Posterior vena cava (tissue), 2 donors: ENCODE measurements at places on chromosomes 5 and 9.

GRCh38 chr9:37392272-37392671 is 30.2 kb upstream of the GRHPR start:
- no peak for DNase-seq

DNA sequence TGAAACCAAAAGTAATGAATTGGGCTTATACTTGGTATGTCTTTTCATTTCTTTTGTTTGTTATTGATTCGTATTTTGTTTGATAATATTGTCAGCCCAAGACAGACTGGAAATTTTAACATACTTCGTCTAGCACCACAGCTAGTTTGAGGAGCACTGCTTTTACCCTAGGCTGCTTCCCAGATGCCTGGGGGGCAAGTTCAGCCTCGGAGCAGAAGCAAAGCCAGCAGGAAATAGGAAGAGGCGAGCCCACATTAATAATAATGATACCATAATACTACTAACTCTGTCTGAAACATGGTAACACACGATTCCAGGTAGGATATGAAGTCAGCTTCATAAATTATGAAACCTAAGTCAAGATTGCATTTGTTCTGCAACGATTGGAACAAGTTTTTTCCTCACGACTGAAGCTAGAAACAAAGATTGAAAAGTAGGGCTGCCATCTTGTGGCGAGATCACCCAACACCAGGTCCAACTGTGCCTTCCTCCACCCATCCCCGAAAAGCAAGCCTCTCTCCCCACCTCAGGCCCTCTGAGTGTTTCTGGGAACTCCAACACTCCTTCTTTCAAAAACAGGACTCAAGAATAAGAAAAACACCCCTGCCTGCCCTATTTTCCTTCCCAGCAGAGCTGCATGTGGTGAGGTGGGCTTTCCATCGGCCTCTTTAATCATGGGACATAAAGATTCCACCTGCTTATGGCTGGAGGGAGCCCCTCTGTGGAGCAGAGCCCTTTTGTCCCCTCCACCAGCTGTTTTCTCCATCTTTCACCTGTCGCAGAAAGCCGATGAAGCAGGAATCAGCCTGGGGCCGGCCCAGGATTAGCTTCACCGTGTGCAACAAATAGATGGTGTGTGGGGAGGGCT is 236.4 kb downstream of the CAAP1 start:
- DNase-seq: no peak

DNA sequence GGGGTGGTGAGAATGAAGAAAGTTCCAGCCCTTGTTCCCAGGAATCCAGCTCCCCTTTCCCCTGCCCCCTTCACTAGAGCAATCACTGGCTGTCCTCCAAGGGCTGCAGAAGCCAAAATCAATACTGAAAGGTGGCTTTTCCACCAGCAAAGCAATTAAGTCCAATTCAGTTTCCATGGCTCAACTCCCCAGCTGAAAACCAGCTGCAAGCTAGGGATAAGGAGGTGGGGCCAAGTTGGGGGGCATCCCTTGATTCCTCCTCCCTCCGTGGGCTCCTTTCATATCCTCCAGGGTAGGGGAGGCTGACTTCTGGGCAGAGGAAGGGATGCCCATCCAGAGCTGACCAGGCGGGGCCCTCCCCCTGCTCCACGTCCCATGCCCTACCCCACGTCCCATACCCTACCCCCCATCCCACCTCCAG is 22.7 kb downstream of the CAMK2A start:
- no peak for DNase-seq

DNA sequence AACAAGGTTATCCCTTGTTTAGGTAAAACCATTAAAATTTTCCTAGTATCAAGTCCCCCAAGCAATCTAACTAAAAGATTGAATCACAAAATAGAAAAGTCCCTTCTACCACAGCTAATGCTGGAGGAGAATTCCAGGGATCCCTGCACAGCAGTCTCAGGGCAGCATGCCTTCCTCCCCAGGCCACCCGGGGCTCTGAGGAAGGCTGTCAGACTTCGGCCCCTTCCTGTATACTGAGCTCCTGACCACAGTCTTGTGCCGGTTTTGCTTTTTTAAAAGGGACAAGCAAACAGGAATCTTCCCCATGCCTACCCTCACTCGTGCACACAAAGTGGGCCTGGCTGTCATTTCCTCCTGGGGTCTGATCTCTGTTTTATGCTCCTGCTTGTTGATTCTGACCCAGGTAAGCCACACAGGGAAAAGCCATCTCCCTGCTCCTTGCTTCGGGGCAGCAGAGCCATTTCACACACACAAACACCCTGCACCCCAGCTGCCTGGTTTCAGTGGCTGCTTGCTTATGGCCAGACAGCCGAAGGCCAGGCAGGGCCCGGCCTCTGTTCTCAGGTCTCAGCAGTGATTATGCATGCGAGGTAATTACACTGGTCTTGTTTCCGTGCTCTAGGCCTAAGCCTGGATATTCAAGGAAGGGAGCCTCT is 211.9 kb downstream of the NXNL2 start:
- DNase-seq: no peak

DNA sequence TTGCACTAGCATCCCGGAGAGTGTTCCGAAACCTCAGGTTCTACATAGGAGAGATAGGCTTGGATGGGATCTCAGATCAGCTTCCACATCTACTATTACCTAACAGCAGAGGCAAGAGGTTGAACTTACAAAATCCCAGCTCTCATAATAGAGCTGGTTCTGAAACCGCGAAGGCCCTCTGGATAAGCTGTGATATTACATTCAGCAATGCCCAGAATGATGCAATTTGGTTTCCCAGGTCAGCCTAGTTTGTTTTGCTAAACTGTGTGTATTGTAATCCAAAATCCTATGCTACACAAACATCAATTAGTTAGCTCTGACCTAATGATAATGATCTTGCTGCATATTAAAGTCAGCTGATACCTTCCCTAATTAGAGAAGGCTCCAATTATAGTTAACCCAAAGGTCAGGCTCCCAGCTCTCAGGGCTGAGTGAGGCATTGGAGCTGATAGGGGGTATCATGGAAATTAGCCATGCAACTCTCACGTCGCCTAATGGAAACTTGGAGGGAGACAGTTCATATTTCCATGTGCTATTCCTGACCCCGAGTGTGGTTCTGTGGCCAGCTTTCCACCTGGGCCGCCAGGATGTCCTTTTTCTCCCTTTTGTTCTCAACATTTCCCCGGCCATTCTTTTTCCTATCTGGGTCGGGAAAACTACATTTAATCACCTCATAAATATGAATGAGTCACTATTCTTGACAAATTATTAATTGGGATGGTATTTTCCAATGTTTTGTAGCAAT is 278.4 kb upstream of the IRX1 start:
- no peak for DNase-seq

DNA sequence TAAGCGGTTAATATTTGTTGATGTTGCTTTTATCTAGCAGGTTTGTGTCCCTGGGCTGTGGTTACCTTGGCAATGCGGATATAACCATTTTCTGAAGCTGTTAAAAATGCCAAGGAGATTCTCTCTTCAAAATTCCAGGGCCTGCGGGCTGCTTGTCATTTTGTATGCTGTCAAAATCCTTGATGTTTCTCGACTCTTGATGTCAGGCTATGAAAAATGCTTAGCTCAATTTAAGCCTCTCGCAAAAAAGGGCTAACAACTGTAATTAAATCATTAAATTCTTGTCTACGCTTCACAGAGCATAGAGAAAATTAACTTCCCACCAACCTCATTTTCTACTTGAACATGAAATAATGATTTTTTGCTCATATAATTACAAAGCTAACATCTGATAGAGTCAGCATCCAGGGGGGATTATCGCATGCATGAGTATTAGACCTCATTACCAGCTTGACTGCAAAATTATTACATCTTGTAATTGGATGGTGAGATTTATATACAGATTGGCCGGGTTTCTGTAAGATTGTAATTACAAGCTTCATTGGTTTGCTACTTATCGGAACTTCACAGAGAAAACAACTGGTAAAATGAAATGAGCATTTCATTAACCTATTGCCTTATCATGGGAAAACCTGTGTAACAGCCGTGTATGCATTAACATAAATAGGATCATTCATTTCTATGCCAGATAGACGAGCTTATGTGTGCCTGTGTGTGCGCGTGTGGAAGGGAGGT is 83.1 kb upstream of the IRX1 start:
- DNase-seq: no peak

- DNase-seq: no peak
These were observed 70.6 kb downstream of the RXRA start for GRCh38 chr9:134396825-134397224.

- DNase-seq: no peak
These were observed 10.3 kb downstream of the FST start for GRCh38 chr5:53490747-53491146.

- DNase-seq: no peak
These were observed 1211.5 kb upstream of the CDH9 start for GRCh38 chr5:28249771-28250415.

- DNase-seq: peak; percentile 76
These were observed 3.7 kb downstream of the GRM6 start for GRCh38 chr5:178991190-178992145.

GRCh38 chr5:113531481-113532159 is 18.1 kb downstream of the YTHDC2 start:
- no peak for DNase-seq

GRCh38 chr9:86135371-86135770 is 36.0 kb upstream of the GOLM1 start:
- no peak for DNase-seq

DNA sequence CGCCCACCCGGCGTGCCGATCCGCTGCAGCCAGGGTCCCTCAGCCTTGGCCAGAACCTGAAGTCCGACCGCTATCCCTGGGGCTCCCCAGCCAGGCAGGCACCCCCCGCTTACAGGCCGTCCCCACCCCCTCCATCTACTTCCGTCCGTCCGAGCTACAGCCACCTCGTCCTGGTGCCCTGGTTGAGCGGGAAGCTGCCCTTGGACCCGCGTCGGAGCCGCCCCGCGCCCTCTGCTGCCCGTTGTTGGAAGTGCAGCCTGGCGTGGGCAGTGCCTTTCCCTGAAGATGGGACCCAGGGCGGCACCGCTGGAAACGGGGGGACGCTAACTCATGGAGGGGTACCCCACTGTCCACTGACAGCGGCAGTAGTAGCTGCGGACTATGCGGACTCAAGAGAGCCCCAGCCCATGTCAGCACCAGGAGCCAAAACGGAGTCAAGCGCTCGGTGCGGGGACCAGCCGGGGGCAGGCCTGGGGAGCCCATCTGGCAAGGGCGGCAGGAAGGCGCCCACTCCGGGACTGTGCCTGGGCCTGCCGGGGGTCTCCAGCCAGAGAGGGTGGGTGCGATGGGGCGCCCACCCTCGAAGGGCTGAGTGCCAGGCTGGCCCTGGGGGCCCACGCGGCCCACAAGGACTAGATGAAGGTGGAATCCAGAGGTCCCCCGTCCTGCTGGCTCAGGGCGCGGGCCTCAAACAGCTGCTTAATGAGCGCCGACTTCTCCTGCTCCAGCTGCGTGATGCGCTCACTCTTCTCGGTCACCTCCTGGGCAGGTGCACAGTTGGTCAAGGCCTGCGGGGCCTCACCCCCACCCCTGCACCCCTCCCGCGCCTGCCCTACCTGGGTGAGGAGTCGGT is 6.1 kb downstream of the SAPCD2 start:
- peak; percentile 91 for DNase-seq

GRCh38 chr9:123380852-123381705 is 25.1 kb downstream of the CRB2 start:
- DNase-seq: no peak

DNA sequence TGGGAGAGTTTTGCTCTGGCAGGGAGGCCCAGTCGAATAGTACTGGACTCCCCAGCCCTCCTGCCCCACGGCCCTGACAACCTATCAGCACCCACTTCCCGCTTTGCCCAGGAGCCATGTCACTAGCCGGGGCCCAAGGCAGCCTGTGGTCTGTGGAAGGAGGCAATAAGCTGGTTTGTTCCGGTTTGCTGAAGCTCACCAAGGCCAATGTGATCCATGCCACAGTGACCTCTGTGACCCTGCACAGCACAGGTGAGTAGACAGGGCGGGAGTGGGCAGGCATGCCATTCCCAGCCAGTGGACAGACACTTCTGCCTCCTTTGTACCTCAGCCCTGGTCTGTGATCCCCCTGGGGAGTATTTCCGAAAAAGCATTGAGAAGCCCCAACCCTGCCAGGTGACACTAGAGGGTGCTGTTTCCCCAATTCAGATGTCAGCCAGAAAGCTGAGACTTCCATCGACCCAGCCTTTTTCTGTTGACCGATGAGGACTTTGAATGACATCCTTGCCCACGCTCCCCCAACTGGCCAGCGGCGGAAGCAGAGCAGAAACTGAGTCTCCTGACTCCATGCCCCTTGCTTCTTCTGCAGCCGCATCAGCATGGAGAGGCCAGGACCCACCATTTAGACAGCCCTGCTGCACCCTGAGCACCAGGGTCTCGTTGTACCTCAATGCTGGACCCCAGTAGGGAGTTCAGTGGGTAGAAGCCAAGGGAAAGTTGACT is 9.6 kb downstream of the PCYOX1L start:
- no peak for DNase-seq

DNA sequence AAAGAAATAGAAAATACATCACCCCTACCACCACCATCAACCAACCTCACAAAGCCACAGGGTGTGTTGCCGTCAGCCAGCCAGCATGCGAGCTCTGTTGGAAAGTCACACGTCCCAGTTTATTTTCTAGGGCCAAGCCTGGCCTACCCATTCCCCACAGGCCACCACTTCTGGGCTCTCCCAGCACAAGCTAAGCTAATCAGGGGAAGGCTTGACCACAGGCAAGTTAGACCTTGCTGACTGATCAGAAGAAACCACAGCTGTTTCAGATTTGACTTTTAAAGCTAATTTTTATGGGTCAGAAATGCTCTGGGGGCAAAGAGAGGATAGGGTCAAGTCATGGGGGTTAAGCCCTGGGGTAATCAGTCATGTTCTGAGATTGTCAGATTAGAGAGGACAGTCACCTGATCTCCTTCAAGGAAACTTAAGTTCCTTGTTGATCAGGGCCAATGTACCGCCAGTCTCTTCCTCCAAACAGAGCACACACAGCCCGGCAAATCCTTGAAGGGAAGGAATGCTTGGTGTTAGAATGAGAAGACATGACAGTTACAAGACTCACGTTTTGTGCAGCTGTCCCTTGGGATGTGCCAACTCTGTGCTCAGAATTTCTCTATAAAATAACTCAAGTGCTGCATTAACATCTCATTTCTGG is 7.6 kb downstream of the SHB start:
- no peak for DNase-seq

- peak; percentile 98 for DNase-seq
These were observed 12.5 kb upstream of the CTSL start for GRCh38 chr9:87713278-87713987.
